Naive thymus-derived CD8-positive, alpha-beta T cell (primary cell): ENCODE measurements at places on chromosomes 7 and 10. TPM values are rescaled to one million over a fixed set of nuclear protein-coding genes. Genes with fewer than 3 reads are reported as not detected.

DNA sequence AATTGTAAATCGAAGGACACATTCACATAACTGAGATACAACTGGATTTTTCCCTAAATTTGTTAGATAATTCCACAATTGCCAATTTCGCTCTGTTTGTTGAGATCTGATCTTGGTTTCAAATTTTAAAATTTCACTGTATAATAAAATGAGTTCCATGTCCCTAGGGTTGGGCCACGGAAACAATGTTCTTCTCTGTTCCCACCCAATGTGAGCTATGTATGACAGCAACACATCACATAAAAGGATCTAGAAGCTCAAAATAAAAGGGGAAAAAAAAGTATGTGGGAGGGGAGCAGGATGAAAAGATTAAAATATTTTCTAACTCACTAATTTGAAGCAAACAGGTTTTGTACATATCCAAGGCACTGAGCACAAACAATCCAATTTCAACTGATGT, 287.8 kb upstream of the MKLN1 start:
- no peak for DNase-seq

- no peak for DNase-seq
These were observed 185.5 kb downstream of the ADARB2 start for GRCh38 chr10:1551636-1552338.

DNA sequence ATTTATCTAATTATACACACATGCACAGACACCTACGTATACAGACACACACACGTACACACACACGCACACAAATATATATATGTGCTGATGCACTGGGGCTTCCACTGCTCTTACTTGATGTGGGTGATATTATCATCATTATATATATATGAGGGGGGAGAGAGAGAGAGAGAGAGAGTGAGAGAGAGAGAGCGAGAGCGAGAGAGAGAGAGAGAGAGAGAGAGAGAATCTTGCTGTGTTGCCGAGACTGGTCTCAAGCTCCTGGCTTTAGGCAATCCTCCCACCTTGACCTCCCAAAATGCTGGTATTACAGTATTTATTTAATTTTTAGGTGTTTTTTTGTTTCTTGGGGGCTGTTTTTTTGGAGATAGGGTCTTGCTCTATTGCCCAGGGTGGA, 3.6 kb upstream of the RABGEF1 start:
- no peak for DNase-seq

DNA sequence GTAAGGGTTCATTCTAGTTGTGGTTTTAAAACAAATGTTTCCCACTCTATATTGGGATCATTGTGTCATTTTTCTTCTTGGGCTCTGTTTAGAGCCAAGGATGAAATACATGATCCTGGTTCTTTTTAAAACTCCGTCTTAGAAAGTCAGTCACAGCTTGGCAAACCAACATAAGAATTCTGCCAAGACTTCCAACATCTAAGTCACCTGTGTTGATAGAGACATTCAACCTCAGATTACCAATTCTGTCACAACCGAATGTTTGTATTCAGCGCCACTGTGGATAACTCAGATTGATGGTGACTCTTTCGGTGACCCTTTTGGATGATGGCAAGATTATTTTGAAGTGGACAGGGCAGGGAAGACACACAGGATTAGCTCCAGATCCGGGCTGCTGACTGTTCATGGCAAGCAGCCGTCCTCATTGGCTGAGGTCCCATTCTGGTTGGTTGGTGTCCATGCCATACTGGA, 255.4 kb downstream of the ARHGAP21 start:
- no peak for DNase-seq

DNA sequence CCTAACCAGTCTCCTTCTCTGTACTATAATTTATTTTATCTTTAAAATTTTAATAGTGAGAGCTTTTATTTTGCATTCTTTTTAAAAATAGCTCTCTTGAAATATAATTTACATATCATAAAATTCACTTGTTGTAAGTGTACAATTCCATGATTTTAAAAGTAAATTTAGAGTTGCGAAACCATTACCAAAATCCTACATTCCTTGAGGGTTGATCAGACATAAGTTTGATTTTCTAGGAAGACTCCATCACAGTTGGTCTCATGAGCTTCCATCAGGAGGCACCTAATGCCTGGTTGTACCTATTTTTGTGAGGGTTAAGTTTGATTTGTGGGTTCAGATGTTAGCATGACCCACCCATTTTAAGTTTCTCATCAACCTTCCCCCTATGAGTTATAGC, 108.1 kb downstream of the BMPER start:
- no peak for DNase-seq

DNA sequence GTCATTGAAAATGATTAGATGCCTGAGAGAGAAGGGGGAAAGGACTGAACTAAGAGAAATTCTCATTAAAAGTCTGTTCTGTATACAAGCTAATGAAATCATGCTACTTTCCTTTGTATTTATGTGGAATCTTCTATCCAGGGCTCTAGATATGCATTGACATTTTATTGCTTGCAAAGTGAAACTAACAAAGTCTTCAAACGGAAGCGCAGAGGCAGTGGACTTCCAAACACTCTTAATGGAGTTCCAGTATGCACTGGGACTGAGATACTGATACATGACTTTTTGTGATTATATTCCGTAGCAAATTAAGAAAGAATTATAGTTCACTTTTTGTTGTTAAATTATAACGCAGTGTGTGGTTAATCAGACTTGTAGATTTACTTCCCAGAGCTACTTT, 166.8 kb upstream of the TBX20 start:
- DNase-seq = no peak

The MINPP1 gene
- 5.0 TPM for polyA plus RNA-seq

The SYNPO2L gene
- polyA plus RNA-seq = not detected

The TUBAL3 gene
- polyA plus RNA-seq = not detected

The C7orf33 gene
- polyA plus RNA-seq = not detected
